Caki2 (cell line): ENCODE measurements at places on chromosomes 7 and 10.

DNA sequence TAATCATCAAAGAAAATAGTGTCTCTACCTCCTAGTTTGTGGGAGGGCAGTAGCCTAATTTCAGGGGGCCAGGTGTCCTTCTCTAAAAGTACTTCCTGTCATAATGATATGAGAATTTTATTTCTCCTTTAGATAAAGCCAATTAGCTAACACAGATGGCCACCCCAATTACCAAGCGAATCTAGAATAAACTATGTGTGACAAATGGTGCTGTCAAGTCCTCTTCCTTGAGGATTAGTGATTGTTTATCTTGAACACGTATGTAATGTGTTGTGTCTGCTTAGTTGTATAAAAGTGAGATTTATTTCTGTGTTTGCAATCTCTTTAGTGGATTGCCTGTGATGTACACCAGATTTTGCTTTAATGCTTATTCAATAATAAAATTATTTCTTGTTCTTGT is 1120.0 kb downstream of the SORCS1 start:
- DNase-seq = no peak

GRCh38 chr10:95564291-95564690 is 3.1 kb upstream of the SORBS1 start:
- DNase-seq = no peak

DNA sequence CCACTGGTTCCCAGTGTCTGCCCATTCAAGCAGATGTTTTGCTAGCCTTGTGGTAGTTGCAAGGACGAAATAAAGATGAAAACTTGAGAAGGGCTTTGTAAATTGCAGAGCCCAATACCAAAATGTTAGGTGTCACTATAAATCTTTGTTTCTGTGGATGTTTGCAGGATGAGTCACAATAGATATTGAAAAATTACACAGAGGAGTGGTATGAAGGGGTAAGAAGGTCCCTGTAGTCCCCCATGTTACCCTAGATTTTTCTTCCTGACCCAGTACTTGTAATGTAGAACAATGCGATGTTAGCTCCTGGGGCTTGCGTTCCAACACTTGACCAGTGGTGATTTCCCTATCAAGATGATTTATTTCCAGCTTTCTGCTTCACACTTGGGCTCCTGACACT is 102.6 kb upstream of the LYZL1 start:
- DNase-seq = no peak

- no peak for DNase-seq
Observed at GRCh38 chr7:98230746-98231471, 19.7 kb downstream of the BHLHA15 start.

- DNase-seq = no peak
Observed at GRCh38 chr10:33091201-33091600, 133.2 kb upstream of the ITGB1 start.

- DNase-seq = no peak
Observed at GRCh38 chr10:117170244-117170643, 27.0 kb upstream of the KCNK18 start.

- DNase-seq = no peak
Observed at GRCh38 chr10:126586878-126587277, 83.6 kb downstream of the C10orf90 start.
